GM23338 (cell line): ENCODE measurements at places on chromosomes 12 and 14. TPM values are rescaled to one million over a fixed set of nuclear protein-coding genes. Genes with fewer than 3 reads are reported as not detected.

DIO3 gene
- total RNA-seq: 0.28 TPM in 1 of 2 replicates, not detected in the other

DNA sequence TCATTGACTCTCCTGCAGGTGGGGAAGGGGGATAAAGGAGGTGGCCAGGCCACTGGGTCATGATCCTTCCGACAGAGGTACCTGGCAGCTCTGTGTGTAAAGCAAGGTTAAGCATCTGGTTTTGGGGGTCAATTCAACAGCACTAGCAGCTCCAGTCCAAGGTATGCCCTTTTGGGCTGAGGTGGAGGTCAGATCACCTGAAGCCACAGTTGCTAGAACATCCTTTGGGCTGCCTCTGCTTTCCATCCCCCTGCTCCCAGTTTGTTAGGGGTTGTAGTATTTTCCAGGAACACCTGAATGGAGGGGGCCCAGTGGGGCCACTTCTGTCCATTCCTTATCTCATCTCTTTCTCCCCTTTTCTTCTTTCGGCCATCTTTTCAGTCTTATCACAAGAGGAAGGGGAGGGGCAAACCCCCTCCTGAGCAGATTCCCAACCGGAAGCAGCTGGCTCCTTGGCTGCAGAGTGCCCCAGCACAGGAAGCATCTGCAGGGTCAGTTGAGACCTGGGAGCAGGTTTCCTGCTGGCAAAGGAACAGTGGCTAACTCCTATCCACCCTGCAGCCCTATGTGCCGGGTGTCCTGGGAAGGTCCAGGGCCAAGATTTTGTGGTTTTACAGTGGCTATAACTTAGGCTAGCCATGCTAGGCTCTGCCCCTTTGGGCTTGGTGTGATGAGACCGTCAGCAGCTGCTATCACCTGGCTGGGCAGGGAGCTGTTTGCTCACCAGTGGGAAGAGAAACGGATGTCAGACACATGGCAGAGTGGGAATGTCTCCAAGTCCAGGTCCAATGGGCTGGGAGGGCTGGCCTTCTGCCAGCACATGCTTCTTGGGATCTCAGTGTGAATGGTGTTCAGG is 40.2 kb downstream of the SH2B3 start:
- H3K4me3 ChIP-seq: no peak overlapping the region
- no peaks in the 10 kb centered on the region for H3K27me3 ChIP-seq
- H3K36me3 ChIP-seq: peaks cover 18% of the 10 kb centered on the region

DNA sequence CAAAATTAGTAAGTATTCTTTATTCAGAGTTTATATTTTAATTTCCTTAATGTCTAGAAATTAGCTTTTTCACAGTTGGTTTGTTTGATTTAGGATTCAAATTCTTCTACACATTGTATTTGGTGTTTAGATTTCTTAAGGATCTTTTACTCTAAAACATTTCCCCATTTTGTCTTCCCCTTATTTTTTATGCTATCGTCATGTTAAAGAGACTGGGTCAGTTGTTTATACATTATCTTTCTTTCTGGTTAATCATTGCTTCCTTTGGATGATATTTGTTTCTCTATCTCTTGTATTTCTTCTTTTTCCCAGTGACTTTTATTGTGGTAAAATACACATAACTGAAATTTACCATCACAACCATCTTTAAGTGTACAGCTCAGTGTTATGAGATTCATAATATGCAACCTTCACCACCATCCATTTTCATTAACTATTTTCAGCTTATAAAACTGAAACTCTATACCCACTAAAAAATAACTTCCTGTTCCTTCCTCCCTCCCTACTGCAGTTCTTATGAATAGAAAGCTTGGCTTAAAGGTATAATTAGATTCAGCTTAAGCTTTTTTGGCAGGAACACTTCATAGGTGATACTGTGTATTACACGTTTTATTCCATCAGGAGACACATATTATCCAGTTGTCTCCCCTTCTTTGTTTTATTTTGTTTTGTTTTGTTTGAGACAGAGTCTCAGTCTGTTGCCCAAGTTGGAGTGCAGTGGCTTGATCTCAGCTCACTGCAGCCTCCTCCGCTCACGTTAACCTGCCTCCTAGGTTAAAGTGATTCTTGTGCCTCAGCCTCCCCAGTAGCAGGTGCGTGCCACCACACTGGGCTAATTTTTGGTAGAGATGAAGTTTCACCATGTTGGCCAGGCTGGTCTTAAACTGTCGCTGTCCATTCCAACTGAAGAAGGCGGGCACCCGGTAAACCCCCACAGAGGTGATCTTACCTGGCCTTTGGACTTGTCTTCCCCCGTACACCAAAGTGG is 45.0 kb downstream of the NOPCHAP1 start:
- no peak overlapping the region for H3K27ac ChIP-seq
- H3K4me1 ChIP-seq: no peaks in the 10 kb centered on the region
- DNase-seq: no peak
- H3K36me3 ChIP-seq: no peaks in the 10 kb centered on the region

DNA sequence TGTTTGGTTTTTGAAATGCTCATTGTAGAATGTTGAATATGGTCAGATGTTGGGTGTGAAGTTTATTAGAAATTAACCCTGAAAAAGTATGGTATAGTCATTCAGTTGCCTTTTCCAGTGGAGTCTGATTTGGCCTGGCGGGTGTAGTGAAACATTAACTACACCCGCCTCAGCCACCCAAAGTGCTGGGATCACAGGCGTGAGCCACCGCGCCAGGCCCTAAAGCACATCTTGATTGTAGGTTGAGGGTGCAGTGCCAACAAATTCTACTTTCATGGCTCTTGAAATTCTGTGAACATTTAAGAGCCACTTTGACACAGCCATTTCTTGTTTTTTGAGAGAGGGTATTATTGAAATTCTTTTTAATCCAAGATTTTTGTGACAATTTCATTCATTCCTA is 624.9 kb downstream of the DIO2 start:
- DNase-seq: no peak
- no peak overlapping the region for H3K4me3 ChIP-seq
- no peaks in the 10 kb centered on the region for H3K36me3 ChIP-seq
- 0 out of 2 replicates have a peak, but pooled peaks cover 10% of the 10 kb centered on the region for H3K4me1 ChIP-seq

GRCh38 chr12:81332054-81332453 is 254.2 kb downstream of the ACSS3 start:
- no peaks in the 10 kb centered on the region for H3K4me1 ChIP-seq
- no peak overlapping the region for H3K27ac ChIP-seq
- H3K36me3 ChIP-seq: no peaks in the 10 kb centered on the region
- H3K27me3 ChIP-seq: no peaks in the 10 kb centered on the region

- H3K27me3 ChIP-seq: no peaks in the 10 kb centered on the region
- DNase-seq: peak; percentile 19
These were observed 767 bp upstream of the CCNT1 start for GRCh38 chr12:48717252-48717695.

DNA sequence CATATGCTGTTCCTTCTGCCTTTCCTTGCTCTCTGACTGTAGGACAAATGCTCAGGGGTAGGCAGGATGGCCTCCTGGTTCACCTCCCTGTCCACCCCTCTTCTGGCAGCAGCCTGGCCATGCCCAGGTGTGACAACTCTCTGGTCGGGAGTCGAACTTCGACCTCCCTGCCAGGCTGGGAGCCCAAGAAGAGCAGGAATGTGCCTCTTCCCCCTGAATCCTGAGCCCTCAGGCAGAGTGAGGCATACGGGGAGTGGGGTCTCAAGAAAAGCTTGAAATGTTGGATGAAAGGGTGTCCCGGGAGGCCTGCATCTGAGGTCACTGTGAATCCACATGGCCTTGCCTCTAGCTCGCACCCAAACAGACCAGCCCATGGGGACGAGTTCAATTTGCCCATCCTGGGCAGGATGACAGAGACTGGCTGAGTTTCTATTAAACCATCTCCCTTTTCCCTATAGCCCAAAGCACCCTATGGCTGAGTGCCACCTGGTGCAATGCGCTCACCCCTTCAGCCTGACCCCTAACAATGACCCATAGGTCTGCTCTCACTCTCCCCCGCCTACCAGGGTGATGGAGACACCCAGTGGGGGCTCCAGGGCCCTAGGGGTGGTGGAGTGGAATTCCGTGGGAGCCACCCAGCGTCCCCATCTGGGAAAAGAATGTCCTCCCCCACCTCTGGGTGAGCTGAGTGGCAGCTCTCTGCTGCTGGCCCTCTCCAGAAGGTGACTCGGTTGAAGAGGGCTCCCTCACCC is 52.9 kb upstream of the DIO3 start:
- H3K4me3 ChIP-seq: no peak overlapping the region
- DNase-seq: no peak
- H3K27me3 ChIP-seq: no peaks in the 10 kb centered on the region
- H3K4me1 ChIP-seq: no peaks in the 10 kb centered on the region
- H3K36me3 ChIP-seq: no peaks in the 10 kb centered on the region
- H3K27ac ChIP-seq: no peak overlapping the region

- peaks cover 9% of the 10 kb centered on the region; the same call in 1 of the 2 replicates for H3K4me1 ChIP-seq
- no peak overlapping the region for H3K27ac ChIP-seq
- no peaks in the 10 kb centered on the region for H3K36me3 ChIP-seq
- DNase-seq: no peak
These were observed 89.5 kb downstream of the PELI2 start for GRCh38 chr14:56207626-56208292.

KLRC2 gene
- total RNA-seq: not detected in 2 replicates

DNA sequence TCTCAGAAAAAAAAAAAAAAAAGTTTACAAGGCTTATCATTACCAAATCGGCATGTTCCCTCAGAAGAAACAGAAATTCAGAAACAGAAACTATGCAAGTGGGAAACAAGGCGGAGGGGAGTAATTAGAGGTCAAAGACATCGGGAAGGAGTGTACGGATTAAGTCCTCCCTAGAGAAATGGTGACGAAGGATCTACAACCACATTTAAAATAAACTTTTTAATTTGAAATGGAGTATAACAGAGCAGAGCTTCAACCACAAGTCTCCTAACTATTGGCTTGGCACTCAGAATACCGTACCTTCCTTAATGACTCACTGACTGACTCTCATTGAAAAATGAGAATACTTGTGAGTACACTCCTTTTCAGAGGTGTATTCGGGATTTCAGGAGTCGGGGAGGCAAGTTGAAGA is 908 bp downstream of the ENTPD5 start:
- H3K27ac ChIP-seq: no peak overlapping the region
- peak overlapping the region; percentile 93 for H3K4me3 ChIP-seq
- no peak for DNase-seq
- H3K36me3 ChIP-seq: no peaks in the 10 kb centered on the region

GRCh38 chr12:9762369-9762768 is 1.7 kb upstream of the CD69 start:
- peaks cover 11% of the 10 kb centered on the region; the same call in 1 of the 2 replicates for H3K4me1 ChIP-seq
- DNase-seq: no peak
- H3K27ac ChIP-seq: no peak overlapping the region
- H3K36me3 ChIP-seq: no peaks in the 10 kb centered on the region
- no peaks in the 10 kb centered on the region for H3K27me3 ChIP-seq

SPX gene
- 0.16 and 1.3 TPM in 2 replicates for total RNA-seq

DNA sequence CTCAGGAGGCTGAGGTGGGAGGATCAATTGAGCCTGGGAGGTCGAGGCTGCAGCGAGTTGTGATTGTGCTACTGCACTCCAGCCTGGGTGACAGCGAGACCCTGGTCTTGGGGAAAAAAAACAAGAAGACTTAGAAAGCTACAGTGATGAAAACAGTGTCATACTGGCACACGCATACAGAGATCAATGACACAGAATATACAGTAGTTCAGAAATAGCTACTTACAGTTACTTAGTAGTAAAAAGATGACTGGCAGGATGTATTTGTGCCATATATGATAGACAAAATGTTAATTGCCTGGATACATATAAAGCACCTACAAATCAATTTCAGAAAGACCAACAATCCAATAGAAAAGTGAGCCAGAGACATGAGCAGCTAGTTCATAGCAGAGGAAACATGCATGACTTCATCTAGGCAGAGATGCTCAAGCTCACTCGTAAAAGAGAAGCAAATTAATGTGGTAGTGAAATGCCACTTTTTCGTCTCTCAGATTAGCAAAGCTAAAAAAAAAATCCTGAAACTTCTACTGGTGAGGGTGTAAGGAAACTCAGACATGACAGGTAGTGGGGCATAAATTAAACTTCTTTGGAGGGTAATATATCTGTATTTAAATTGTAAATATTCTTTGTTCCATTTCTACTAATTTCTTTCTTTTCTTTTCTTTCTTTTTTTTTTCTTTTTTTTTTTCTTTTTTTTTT is 2.5 kb upstream of the ALDH2 start:
- no peak for DNase-seq
- peaks cover 19% of the 10 kb centered on the region for H3K4me1 ChIP-seq
- no peak overlapping the region for H3K27ac ChIP-seq
- H3K36me3 ChIP-seq: no peaks in the 10 kb centered on the region
- H3K4me3 ChIP-seq: no peak overlapping the region
- no peaks in the 10 kb centered on the region for H3K27me3 ChIP-seq

TAS2R50 gene
- 3.4 and 5.7 TPM in 2 replicates for total RNA-seq

DNA sequence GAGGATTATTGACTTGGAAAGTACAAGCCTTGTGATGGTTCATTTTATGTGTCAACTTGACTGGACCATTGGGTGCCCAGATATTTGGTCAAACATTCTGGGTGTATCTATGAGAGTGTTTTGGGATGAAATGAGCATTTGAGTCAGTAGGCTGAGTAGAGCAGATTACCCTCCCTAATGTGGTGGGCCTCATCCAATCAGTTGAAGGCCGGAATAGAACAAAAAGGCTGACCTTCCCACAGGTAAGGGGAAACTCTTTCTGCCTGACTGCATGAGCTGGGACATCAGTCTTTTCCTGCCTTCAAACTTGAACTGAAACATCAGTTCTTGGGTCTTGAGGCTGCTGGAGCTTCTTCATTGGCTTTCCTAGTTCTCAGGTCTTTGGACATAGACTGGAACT is 98.1 kb downstream of the ANO2 start:
- H3K27ac ChIP-seq: no peak overlapping the region
- no peaks in the 10 kb centered on the region for H3K4me1 ChIP-seq
- no peak for DNase-seq
- H3K27me3 ChIP-seq: no peaks in the 10 kb centered on the region

DNA sequence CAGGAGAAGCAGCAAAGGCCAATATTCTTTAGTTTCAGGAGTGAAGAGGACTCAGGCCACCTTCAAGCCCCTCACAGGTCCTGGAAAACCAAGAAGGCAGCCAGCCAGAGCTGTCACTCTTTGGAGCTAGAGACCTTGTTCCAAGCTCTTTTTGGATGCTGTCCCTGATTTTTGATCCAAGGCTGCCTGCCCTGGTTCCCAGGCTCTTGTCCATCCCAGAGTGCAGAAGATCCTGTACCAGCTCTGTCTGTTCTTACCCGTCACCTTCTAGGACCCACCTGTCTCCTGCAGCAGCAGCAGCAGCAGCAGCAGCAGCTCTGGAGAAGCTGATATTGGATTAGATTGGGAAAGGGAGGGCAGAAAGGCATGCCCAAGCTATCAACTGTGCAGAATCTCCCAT is 157.1 kb upstream of the NEDD1 start:
- no peak overlapping the region; the same call in 1 of the 2 replicates for H3K27ac ChIP-seq
- H3K27me3 ChIP-seq: no peaks in the 10 kb centered on the region
- H3K4me1 ChIP-seq: no peaks in the 10 kb centered on the region; the same call in 1 of the 2 replicates
- peak; percentile 51 for DNase-seq

RARG gene
- total RNA-seq: 39.3 and 50.2 TPM in 2 replicates

DNA sequence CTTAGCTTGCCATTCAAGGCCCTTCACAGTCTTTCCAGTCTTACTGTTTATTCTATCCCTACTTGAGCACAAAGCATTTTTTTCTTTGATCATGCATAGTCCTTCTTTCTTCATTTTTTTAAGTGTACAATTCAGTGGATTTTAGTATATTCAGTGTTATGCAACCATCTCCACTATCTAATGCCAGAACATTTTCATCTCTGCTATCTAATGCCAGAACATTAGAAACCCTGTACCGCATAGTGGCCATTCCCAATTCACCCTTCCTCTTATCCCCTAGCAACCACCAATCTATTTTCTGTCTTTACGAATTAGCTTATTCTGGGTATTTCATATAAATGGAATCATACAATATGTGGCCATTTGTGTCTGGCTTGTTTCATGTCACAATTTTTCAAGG is 13.4 kb downstream of the LPCAT3 start:
- H3K36me3 ChIP-seq: no peaks in the 10 kb centered on the region; the same call in 1 of the 2 replicates
- DNase-seq: no peak
- no peak overlapping the region for H3K27ac ChIP-seq
- H3K4me3 ChIP-seq: no peak overlapping the region
- H3K4me1 ChIP-seq: no peaks in the 10 kb centered on the region
- H3K27me3 ChIP-seq: no peaks in the 10 kb centered on the region

TUBA1C gene
- 608 and 728 TPM in 2 replicates for total RNA-seq
